NCI-H774 (cell line): ENCODE measurements at places on chromosomes 3 and 15.

DNA sequence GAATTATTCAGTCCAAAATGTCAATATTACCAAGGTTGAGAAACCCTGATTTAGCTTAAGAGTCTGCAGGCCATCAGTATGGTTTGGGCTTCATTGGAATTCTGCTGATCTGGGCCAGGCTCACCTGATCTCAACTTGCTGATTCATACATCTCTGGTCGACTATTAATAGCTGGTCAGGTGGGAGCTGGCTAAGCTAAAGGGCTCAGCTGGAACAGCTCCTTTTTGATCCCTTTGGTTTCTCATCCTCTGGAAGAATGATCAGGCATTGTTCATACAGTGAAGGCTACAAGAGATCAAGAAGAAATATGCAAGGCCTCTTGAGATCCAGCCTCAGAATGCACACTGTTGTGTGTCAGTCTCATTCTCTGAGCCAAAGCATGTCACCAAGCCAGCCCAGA, 123.3 kb upstream of the MME start:
- no peak for DNase-seq

DNA sequence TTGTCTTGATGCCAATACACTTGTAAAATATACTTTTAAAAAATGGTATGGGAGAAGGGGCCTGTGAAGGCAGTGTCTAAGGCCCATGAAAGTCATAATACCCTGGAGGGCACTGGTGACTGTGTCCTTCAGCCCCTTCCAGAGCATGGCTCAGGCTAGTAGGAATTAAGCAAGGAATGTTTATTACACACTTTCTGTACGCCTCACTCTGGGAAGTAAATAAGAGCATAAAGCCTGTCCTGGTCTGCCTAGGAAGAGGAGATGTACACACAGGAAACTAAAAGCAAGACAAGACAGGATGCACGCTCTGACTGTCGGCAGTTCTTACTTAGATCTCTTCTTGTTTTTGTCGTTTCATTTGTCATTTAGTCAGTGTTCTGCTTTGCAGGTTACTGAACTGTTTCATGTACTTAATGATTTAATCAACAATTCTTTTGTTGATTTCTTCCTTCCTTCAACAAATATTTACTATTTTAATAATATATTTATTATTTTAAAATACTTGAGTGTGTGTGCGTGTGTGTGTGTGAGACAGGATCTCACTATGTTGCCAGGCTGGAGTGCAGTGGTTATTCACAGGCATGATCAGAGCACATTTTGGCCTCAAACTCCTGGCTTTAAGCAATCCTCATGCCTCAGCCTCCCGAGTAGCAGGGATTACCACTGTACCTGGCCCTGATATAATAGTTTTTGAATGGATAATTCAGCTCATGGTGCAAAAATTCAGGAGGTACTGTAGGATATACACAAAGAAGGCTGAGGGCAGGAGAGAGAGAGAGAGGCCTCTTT, 9.0 kb upstream of the SMAD6 start:
- no peak for DNase-seq

DNA sequence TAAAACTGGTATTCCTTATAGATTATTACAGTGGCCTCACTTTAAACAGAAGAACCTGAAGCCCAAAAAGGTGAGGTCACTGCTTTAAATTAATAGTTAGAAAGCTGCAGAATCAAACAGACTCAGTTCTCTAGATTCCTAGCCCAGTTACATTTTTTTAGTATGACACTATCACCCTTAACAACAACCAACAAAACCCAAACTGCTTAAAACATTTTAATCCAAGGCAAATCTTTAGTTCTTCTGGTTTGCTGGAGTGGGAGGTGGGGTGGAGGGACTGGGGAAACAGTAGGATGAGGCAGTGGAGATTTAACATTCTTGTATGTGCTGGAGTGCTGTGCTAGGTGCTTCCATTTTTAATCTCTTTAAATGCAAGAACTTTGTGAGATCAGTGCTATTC, 631.6 kb upstream of the KCNMB2 start:
- DNase-seq = no peak

DNA sequence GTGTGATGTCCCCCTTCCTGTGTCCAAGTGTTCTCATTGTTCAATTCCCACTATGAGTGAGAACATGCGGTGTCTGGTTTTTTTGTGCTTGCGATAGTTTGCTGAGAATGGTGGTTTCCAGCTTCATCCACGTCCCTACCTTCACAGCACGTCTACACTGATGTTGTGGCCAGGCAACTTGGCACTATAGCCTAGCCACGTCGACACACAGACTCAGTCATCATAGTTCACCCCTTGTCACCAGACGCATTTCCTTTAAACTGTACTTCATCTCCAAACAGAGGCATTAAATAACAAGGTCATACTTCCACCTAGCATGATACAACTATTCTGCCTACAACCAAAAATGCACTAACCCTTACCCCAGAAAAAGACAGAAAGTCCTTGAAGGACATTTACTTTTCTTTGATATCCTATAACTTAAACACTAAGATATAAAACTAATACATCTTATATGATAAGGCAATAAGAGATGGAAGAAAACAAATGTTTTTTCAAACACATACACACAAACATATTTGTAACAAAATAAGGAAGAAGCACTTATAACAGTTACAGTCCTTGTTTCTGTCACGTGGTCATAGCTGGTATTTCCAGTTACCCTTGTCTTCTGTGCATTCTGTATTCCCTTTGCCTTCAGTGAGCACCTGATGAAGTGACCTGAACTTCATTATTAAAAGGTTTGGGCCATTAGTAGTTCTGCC, 121.4 kb downstream of the KLF13 start:
- DNase-seq = no peak

GRCh38 chr3:131898346-131898745, 136.5 kb downstream of the CPNE4 start:
- DNase-seq = no peak

- DNase-seq = no peak
Observed at GRCh38 chr15:82126346-82126745, 80.5 kb upstream of the MEX3B start.

DNA sequence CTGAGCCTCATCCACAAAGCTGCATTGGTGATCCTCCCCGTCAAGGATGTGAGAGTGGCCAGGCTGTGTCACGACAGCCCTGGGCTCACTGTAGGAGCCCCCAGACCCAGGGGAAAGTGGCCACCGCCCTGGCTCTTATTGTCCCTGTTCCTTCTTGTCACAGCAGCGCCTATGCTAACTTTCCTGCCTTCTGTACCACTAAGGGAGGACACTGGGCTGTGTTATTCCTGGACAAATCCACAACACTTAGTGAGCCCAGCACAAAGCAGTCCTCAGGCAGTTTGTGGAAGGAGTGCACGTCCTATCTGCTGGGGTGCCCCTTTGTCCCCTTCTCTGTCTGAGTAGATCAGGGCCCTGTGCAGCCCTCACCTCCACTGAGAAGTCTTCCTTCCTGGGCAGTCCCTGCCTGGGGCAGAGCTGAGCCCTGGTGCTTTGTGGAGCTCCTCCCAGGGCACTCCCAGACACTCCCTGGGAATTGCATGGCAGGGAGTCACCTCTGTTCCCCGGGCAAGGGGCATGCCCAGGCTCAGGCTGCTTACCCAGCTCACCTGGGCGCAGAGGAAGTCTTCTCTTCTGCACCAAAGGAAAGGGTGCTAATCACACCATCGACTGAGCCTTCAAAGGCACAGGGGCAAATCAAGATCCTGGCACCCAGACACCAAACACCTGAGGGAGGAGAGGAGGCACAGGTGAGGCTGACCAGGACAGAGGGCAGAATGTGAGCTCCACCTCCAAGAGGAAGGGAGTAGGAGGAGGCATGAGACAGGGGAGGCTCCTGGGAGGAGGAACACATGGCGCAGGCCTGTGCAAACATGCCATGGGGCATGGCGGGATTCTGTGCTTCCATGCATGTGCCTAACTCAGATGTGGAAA, 138.7 kb downstream of the KLF13 start:
- no peak for DNase-seq

GRCh38 chr3:57402675-57403074, 110.2 kb upstream of the ASB14 start:
- DNase-seq = no peak

DNA sequence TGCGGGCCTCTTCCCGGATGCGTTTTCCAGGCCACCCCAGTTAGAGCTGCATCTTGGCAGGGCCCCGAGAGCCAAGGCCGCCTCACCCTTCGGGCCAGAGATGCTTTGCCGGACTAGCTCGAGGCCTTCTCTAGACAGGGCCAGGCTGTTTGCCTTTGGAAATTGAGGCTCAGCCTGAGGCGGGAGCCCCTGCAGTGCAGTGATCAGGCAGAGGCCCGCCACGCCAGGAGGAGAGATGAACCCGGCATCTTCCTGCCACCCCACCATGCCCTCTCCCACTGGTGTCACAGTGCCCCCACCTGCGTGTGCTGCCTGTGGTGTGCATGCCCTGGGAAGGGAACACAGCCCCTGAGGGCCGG, 8.9 kb upstream of the ROPN1B start:
- no peak for DNase-seq

GRCh38 chr3:148128136-148128535, 569.6 kb upstream of the AGTR1 start:
- DNase-seq = no peak

DNA sequence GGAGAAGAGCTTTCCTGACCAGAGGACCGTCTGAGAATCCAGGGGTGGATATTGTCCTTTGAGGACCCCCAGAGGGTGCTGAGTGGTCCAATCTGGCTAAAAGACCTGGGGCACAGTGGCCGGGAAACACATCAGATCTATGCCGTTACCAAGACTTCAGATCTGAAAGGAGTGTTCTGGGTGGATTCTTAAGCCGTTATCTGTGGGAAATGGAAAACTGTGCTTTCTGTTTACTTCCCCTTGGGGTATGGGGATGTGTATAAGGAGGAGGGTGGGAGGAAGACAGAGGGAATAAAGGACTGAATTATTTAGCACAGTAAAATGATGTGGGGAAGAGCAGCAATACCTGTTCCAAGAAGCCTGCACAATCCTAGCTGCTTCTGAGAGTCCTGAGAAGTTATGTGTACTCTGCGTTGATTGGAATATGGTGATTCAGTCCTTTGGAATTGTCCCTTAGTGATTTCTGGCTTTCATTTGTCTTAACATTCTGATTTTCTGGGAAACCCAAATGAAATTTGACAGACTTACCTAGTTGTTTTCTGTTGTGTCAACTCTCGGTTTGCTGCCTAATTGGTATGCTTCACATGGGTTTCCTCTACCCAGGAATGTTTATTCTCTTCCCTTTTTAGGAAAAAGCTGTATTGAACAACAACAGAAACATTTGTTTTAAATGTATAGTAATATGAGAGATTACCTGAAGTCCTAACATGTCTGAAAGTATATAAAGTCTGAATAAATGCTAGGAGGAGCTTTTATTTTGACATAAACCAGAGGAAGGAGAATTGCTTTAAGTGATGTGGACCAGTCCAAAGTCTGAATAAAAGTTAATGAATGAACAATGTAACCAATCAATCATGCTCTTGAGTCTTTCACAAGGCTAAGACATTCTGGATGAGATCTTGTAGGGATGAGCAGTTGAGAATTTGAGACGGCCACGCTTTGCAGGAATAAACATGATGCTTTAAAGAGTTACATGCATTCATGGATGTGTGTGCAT, 427.1 kb upstream of the C2CD4B start:
- no peak for DNase-seq

DNA sequence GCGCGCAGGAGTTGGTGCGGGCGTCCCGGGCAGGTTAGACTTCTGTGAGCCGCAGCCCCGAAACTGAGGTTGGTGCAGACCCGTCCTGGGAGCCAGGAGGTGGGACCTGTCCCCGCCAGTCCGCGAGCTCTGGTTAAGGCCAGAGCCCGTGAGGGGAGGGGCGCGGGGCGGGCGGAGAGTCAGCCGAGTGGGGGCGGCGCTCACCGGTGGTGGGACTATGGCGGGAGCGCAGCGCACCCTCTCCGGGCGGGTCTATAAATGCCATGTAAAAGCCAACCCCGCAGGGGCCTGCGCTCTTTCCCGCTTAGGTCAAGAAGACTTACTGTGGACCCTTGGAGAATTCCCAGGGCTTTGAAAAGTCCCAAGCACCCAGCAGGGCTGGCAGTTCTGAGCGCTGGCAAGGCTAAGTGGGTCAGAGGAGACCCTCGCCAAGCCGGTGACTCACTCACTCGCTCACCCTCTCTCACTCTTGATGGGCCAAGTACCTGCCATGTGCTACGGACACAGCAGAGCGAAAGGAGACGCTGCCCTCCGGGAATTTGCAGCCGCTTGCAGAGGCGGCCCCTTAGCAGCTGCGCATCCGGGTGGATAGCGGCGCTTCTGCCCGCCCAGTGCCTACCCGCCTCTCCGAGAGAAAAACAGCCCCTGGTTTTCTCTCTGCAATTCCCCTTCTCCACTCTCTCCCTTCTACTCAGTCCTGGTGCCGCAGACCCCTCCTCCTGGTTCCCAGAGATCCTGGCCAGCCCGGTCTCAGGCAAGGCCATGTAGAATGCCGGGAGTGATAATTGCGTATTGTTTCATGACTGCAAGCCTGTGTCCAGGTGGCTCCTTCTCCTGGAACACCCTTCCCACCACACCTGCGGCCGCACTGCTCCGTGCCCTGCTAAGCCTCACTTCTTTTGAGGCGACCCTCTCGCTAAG, at the start of gene ALDH1L1:
ALDH1L1 (minus strand) TSS at position 110 of the 921 bp plus-strand sequence. CDS start 19,607 bp downstream, outside the sequence.
- no peak for DNase-seq

DNA sequence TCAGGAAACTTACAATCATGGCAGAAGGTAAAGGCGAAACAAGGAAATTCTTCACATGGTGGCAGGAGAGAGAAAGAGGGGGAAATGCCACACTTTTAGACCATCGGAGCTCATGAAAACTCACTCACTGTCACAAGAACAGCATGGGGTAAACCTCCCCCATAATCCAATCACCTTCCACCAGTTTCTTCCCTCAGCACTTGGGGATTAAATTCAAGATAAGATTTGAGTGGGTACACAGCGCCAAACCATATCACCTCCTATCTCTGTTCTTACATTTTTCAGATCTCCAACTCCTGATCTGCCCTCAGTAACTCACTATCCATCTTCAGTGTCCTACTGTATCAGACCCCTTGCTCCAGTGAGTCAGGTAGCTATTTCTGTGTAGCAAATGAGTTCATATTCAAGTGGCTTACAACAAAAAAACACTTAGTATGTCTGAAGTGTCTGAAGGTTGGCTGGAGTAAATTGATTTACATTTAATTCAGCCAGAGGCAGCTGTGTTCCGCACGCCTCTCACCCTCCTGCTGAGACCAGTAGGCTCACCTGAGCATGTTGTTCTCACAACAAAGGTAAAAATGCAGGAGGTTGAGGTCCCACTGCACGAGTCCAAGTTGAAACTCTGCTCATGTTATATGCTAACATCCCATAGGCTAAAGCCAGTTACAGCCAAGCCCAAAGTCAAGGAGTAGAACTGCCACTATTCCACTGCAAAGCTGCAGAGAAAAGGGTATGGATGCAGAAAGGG, 180.7 kb upstream of the LMCD1 start:
- DNase-seq = no peak

GRCh38 chr3:184908859-184909258, 96.9 kb downstream of the VPS8 start:
- DNase-seq = no peak

- no peak for DNase-seq
Observed at GRCh38 chr3:154247806-154248415, 76.4 kb downstream of the DHX36 start.

GRCh38 chr3:71262364-71263265, 320.9 kb downstream of the FOXP1 start:
- no peak for DNase-seq

GRCh38 chr15:98455904-98456303, 192.4 kb upstream of the IGF1R start:
- DNase-seq = no peak
